HFFc6 (cell line): ENCODE measurements at places on chromosomes 12 and 14. TPM values are rescaled to one million over a fixed set of nuclear protein-coding genes. Genes with fewer than 3 reads are reported as not detected.

GDF3 gene
- not detected in 2 replicates for total RNA-seq

CLEC2D gene
- total RNA-seq: 1.4 to 1.9 TPM (median 1.4 TPM) in 3 replicates

POU6F1 gene
- total RNA-seq: 3.7 to 5.8 TPM (median 4.1 TPM) in 3 replicates

HELB gene
- total RNA-seq: 1.3 to 2.0 TPM (median 1.7 TPM) in 3 replicates

KRT80 gene
- 3.0 to 4.6 TPM (median 3.4 TPM) in 3 replicates for total RNA-seq

NEUROD4 gene
- not detected in 2 replicates for total RNA-seq

KRT72 gene
- total RNA-seq: not detected in 3 replicates

AQP2 gene
- not detected in 3 replicates for total RNA-seq

DDX54 gene
- 61.2 to 66.5 TPM (median 64.1 TPM) in 3 replicates for total RNA-seq

TDRD9 gene
- not detected in 3 replicates for total RNA-seq

STYK1 gene
- total RNA-seq: 1.1 to 2.5 TPM (median 1.5 TPM) in 3 replicates

PAH gene
- not detected in 3 replicates for total RNA-seq

KLHL33 gene
- not detected in 3 replicates for total RNA-seq

PDZRN4 gene
- total RNA-seq: not detected in 3 replicates

METTL25 gene
- total RNA-seq: 5.0 to 7.3 TPM (median 6.7 TPM) in 3 replicates
